ENCODE measurements at places on chromosomes 13 and 19.

DNA sequence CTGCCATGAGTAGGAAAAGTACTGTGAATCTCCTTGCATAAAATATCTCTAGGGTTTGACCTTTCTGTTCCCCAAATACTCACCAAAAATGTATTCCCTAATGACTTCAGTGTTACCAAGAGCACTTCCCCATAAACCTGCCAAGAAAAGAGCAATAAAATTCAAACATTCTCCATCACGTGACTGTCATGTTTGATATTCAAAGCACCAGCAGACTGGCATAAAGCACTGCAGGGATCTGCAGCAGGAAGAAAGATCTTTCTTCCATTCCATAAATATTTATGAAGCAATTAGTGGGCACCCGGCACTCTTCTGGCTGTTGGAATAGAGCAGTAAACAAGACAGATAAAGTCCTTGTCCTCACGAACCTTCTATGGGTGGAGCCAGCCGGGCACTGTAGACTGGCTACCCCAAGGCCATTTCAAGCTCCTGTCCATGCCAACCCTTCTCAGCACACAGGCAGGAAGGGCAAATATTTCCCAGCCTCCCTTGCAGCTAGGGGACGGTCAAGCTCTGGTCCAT lies 20.3 kb downstream of the PLA2G4C start:
- DNase-seq: no peak

- no peak for DNase-seq
These were observed 2.3 kb upstream of the EFNA2 start for GRCh38 chr19:1283207-1283916.

GRCh38 chr13:21402586-21403307 lies 56.4 kb downstream of the ZDHHC20 start:
- DNase-seq: no peak

GRCh38 chr13:78121459-78122348 lies 203.1 kb upstream of the EDNRB start:
- DNase-seq: no peak

GRCh38 chr13:74174810-74175209 lies 40.6 kb upstream of the KLF12 start:
- DNase-seq: no peak

DNA sequence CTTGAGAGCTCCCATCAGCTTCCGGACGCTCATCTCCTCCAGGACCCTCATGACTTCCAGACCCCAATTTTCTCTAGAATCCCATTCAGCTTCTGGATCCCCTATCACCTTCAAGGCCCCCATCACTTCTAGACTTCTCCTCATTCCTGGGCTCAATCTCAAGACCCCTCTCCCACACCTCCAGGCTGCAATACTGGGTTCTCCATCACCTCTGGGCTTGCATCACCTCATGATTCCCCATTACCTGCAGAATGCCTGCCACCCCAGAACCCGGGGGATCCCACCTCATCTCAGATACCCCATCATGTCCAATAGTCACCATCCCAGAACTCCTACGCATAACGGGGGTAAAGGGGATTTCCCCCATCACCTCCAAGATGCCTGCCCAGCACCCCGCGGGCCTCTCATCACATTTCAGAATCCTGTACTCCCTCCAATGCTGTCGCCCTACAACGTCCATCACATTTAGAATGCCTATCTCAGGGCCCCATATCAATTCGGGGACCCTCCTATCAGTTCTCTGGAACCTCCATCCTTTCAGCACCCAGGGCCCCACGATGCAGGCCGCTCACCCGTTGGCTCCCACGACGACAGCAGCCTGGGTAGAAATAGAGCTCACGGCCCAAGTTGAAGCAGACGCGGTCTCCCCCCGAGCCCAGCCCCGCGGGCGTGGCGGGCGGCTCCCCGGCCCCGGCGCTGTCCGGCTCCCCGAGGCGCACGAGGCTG lies 738 bp downstream of the DMWD start:
- no peak for DNase-seq

- DNase-seq: no peak
These were observed 269.3 kb downstream of the UQCRFS1 start for GRCh38 chr19:28943651-28944050.

DNA sequence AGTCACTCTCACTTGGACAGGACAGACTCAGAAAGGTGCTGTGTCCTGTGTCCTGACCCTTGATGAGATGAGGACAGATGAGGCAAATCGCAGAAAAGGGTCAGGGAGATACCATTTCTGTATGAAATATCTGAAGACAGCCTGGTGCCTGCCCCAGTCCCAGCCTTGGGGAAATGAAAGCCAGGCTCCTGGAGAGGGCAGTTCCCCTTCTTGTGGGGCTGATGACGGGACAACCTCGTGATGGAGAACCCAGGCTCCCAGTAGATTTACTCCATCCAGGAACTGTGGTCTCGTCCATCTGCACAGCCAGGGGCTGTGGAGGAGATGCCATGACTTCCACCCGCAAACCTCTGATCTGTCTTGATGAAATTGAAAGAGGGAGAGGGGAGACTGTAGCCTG lies 13.8 kb downstream of the LILRB1 start:
- no peak for DNase-seq

GRCh38 chr19:41297628-41298347 lies 12.2 kb upstream of the CCDC97 start:
- no peak for DNase-seq

GRCh38 chr19:15298847-15299567 lies 33.3 kb downstream of the BRD4 start:
- no peak for DNase-seq

GRCh38 chr13:105956921-105957320 lies 578.5 kb downstream of the EFNB2 start:
- no peak for DNase-seq

DNA sequence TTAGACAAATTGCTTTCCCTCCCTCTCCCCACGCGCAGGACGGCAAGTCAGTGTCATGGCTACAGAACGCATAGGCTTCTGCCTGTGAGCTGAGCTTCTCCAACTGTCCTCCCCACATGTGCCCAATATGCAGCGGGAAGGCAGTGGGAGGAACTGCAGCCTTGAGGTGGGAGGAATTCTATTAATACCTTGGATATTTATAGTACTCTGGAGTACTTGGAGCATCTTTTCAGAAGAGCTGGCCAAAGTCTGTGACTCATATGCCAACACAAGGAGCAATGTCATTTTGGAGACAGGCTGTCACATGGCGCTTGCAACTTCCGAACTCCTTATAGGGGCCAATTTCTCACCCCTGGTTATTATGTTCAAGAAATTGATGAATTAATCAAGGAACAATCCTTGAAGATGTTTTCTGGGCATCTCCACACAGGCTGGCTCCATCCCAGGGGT lies 245.0 kb upstream of the SERP2 start:
- no peak for DNase-seq

DNA sequence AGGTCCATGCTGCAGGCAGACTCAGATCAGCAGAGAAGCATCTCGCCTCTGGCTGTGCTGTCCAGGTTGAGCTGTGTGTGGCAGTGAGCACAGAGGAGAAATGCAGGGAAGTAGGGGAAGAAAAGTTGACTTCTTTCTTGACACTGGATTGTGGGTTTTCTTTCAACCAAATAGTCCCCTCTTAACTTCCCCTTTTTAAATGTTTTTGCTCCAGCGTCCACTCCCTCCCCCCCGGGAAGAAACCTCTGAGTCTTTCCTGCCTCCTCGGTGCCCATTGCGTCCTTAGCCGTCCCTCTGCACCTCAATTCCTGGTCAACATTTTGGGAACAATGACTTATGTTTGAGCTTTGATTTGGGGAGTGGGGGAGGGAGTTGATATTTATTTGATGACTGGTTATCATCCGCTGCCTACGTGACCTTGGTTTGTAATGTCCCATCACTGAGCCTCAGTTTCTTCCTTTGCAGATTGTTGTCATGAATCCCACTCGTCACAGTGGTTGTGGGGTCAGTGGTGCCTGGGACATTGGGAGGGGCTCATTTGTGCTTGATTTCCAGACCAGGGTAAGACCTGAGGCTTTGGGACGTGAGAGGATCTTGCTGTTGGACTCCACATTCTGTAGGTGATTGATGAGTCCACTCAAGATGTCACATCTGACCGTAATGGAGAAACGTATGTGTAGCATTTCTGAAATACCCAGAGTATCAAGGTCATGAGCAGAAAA lies at the start of gene LILRB2:
Gene LILRB2, minus strand, starts transcription at position 104 of the 722 bp plus-strand sequence. CDS start 614 bp downstream, outside the sequence.
- no peak for DNase-seq

GRCh38 chr19:10730932-10731331 lies 13.1 kb downstream of the DNM2 start:
- no peak for DNase-seq

- DNase-seq: no peak
These were observed 591.5 kb upstream of the PCDH9 start for GRCh38 chr13:67821606-67822005.

- no peak for DNase-seq
These were observed 8.0 kb upstream of the SMARCA4 start for GRCh38 chr19:10952809-10953208.

DNA sequence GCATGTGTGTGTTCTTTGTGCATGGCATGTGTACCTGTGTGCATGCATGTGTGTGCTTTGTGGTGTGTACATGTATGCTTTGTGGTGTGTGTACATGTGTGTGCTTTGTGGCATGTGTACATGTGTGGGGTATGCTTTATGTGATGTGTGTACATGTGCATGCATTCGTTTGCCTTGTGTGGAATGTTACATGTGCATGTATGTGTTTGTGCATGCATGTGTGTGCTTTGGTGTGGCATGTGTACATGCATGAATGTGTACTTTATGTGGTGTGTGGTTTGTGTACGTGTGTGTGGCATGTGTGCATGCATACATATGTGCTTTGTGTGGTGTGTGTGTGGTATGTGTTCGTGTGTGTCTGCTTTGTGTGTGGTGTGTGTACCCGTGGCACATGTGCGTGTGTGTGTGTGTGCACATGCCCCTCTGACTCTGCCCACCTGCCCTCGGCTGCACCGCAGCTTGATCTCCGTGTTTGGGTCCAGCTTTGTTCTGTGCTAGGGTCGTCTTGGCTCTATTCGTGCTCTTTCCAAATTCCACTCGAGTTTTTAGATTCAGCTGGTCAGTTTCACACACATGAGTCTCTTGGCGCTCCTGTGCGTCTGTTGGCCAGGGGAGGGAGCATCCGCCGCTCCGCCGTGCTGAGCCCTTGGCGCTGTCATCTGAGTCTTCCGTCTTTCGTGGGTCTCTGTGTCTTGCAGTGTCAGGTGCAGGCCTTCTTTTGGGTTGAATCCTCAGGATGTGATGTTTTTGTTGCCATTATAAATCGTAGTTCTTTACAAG lies 46.5 kb upstream of the TFDP1 start:
- no peak for DNase-seq

GRCh38 chr13:27644302-27644701 lies 22.6 kb downstream of the POLR1D start:
- DNase-seq: no peak

GRCh38 chr19:43624933-43625332 lies 5.5 kb upstream of the ZNF428 start:
- DNase-seq: no peak

DNA sequence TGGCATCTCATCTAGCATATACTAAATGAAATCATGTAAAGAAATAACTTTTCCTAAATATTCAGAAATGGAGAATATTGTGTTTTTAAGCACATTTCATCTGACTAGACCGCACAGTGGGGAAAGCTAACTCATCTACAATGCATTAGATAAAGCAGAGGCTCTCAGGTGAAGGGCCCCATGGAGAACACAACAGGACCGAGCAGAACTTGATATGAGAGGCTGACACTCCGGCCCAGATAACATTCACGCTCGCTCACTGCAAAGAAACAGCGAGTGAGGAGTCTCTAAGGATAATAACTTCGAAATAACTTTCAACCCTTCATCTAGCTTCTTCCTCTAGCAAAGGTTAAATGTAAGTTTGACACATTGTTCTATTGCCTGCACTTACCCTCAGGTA lies 130.6 kb downstream of the PCDH9 start:
- DNase-seq: no peak

DNA sequence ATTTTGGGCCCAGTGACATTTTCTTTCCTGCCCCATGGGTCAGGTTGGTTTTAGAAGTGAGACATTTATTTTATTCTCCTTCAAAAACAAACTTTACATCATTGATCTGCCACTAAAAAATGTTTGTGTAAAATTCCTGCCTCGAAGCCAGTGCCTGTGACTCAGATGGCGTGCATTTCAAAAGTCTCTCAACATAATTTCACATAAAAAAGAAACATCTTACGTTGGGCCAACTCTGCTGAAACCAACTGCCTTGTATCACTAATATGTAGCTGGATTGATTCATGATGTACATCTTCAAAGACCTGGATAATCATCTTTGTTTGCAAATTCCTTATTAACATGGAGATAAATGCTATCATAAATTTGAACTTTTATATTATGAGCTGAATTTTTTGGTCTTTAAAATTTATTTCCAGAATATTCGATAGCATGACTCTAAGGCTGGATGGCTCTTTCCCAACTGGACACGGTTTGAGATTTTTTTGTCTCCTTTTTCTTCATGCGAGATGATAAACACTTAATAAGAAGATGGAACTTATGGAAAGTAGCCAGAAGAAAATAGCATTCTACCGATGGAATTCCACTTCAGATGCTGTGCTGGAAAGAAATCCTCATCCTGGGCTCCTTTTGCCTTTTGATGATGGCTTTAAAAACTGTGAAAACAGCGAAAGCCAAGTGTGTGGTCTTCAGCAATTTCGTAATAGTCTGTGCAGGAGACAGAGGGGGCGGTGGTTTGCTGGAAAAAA lies 420.5 kb downstream of the FGF9 start:
- no peak for DNase-seq

GRCh38 chr19:10224337-10224736 lies 6.8 kb downstream of the S1PR2 start:
- no peak for DNase-seq

DNA sequence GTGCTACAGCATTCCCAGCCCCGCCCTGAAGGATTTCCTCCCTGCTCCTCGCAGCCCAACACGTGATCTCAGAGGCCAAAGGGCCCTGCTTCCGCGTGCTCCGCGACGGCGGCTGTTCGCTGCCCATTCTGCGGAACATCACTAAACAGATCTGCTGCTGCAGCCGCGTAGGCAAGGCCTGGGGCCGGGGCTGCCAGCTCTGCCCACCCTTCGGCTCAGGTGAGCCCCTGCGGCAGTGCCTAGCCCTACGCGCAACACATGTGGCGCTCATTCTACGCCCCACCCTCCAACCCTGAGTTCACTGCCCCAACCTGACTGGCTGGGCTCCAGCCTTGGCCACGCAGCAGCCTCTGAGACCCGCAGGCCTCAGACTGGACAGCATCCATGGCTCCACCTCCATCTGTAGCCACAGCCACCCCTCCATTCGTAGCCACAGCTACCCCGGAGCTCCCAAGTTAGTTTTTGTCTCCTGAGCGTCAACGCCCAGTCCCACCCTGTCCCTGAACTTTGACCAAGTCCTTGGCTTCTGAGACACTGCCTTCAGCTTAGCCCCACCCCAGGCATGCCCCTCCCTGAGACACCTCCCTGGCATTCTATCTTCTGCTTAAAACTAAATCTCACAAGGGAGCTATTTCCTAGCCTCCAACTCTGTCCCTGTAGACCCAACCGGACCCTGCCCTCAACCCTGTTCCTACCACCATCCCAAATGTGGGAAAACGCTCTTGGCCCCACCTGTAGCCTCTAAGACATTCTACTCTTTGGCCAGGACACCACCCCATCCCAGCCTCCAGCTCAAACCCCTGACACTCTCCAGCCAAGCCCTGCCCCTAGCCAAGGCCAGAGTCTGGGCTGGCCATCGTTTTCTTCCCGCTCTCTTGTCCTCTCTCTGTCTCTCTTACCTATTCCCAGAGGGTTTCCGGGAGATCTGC lies 6.4 kb downstream of the LTBP4 start:
- no peak for DNase-seq

GRCh38 chr19:1222394-1222793 lies 15.4 kb downstream of the CBARP start:
- no peak for DNase-seq

GRCh38 chr13:21670006-21670882 lies 629 bp upstream of the FGF9 start:
- DNase-seq: no peak
